Femur (tissue), 1 donor: ENCODE measurements at places on chromosomes 1 and 21.

GRCh38 chr1:40612345-40612831, 53.1 kb downstream of the RIMS3 start:
- DNase-seq: peak; percentile 71

GRCh38 chr1:207659545-207660153, 14.7 kb downstream of the CR1L start:
- no peak for DNase-seq

DNA sequence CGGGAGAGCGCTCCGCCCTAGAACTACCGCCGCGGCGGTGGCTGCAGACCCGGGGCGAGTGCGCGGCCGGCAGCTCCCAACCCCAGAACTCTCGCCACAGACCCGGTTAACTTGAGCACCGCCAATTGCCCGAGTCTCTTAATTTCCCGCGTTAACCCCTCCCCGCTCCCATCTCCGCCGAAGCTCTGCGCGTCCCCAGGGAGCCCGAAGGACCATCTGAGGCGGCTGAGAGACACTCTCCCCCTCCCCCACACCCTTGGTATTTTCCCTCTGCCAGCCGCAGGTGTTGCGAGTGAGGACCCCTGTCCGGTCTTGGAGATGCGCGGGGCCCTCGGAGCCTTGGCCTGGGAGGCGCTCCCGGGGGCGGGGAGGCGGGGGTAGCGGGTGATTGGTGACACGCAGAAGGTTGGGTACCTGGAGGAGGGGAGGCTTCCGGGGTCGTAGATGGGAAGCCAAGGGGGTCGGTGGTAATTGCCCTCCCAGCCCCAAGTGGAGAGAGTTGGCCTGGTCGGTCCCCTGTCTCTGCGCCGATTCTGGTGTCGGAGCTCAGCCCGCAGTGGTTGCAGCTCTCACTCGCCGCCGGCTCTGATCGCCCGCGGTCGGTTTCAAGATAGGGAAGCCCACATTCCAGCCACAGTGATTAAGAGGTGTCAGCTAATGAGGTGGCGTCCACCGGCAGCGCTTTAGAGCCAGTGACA, 858 bp upstream of the SUSD4 start:
- no peak for DNase-seq

GRCh38 chr21:37554661-37555379, 188.2 kb downstream of the DYRK1A start:
- no peak for DNase-seq

- DNase-seq: no peak
Observed at GRCh38 chr1:53603431-53603830, 135.5 kb downstream of the GLIS1 start.

DNA sequence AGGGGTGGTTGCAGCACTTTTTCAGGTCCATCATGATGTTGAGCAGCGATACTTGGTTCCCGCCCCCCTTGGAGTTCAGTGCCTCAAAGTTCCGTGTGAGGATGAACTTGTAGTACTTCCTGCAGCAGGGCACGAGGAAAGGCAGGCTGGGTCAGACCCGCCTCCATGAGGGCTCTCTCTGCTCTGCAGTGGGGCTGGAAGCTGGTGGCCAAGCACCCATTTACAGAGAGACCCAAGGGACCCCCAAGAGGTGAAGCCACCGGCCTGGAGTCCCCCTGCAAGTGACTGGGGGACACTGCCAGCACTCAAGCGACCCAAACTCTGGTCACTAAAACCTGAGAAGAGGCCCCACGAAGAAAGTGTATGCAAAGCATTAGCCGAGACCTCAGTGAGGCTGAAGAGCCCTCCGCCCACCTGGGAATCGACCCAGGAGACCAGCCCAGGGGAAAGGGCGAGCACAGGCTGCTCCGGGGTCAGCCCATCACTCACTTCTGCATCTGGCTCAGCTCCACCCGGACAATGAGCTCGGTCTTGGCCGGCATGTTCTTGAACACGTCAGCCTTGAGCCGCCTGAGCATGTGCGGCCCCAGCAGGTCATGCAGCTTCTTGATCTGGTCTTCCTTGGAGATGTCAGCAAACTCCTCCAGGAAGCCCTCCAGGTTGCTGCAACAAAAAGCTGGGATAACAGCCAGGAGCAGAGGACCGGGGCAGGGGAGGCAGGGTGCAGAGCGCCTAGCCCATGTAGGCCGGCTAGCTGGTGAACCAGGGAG, 45.2 kb downstream of the CHD5 start:
- no peak for DNase-seq

GRCh38 chr1:193472838-193473398, 286.5 kb upstream of the B3GALT2 start:
- no peak for DNase-seq

- DNase-seq: no peak
Observed at GRCh38 chr1:106620521-106620954, 435.9 kb upstream of the PRMT6 start.

DNA sequence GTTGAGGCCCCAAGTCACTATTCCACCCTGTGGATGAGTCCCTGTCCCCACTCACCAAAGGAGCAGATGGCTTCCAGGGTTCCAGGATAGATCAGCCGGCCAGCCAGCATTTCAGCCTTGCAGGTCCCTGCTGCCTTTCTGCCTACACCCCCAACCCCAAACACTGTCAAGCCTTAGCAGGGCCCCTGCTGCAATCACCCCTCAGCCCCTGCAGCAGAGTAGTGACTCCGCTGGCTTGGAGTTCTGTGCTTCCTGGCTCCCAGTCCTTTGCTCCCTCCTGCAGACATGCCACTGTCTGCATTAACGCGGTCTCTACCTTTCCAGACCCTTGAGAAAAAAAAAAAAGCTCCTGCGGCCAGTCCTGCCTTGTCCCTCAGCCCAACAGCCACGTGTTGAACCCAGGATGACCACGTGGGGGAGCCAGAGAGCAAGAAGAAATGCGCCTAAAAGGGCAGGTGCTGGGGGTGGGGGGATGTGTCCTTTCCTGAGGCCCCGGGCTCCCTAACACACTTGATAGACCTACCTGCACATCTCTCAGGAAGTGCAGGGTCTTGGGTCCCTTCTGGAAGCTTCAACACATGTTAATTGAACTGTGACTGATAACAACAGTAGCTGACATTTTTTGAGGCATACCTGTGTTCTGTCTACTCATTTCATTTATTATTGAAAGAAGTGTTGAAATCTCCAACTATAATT, 37.4 kb downstream of the RASSF5 start:
- peak; percentile 79 for DNase-seq
